ENCODE measurements at places on chromosomes 16 and 17.

DNA sequence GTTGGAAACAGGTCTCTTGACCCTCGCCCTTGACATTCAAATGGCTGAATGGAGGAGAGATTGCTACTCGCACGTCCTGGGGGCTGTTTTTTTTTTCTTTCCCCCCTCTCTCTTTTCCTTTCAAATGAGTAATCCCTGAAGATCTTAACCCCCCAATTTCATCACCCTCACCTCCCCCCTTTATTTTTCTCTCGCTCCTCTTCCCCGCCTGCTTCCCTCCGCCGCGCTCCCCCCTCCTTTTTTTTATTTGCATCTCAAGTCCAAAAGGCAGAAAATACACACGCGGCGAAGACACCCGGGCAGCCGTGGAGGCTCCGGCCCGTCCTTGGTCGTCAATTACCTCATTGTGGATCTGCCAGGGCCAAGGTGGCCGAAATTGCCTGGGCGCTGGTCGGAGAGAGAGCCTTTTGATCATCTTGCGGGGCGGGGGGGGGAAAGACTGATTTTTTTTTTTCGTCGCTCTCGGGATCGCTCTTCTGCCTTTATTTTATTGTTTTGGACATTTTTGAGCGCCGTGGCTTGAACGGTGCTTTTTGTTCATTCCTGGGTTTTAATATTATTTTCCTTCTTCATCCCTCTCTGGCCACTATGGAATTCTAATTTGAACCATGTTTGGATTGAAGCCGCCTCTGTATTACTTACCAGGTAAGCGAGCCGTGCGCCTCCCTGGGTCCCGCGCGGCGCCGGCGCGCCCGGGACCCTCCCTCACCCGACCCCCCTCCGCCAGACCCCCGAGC, 57.2 kb upstream of the GSE1 start:
- DNase-seq: no peak

GRCh38 chr16:1431497-1432270, 806 bp downstream of the PERCC1 start:
- DNase-seq: no peak

DNA sequence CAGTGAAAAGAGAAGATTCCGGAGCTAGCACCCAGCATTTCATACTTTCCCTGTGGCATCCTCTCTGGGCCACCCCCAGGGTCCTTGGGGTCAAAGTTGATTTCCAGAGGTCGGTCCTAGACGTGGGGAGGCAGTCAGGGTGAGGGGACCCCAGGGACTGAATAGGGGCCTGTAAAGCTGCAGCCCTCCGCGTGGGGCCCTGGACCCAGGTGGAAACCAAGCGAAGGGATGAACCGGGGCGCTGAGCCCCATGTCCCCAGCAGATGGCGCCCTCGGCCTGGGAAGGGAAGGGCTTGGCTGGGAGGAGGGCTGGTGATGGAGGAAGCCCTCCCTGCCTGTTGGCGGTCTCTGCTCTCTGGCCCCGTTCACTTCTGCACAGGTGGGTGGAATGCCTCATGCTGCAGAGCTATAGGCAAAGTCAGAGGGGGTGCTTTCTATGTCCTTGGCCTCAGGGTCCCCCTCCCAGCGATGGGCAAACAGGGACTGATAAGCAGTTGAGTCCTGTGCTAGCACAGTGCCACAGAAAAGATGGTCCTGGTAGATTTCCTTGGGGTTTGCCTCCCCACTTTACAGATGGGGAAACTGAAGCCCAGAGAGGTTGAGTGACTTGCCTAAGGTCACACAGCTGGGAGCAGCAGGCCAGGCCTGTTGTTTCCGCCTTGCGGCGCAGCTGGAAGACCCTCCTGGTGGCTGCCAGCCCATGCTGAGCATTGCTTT, 163.4 kb upstream of the CIBAR2 start:
- DNase-seq: peak; percentile 59

DNA sequence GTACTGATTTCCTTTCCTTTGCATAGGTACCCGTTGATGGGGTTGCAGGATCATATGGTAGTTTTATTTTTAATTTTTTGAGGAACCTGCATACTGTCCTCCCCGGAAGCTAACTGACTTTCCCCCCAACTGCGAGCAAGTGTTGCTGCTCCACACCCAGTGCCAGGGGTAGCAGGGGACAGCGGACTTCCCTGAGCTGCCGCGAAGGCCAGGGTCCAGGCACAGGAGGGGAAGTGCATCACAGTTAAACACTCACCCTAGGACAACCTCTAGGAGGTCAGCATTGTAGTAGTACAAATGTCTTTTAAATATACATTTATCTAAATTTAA, 201.7 kb downstream of the NPIPB11 start:
- no peak for DNase-seq

GRCh38 chr17:45969726-45970125, 29.3 kb upstream of the STH start:
- DNase-seq: no peak
